ENCODE measurements at places on chromosomes 5 and 9. TPM values are rescaled to one million over a fixed set of nuclear protein-coding genes. Genes with fewer than 3 reads are reported as not detected.

GRCh38 chr5:158541536-158542297 is 558.0 kb downstream of the EBF1 start:
- DNase-seq: peak; percentile 9

Gene ICE1
- total RNA-seq: 27.4 TPM

- peak; percentile 76 for DNase-seq
These were observed 41.1 kb upstream of the NEK6 start for GRCh38 chr9:124216474-124217176.

Gene ISL1
- total RNA-seq: not detected

Gene CARTPT
- total RNA-seq: not detected

Gene ROPN1L
- total RNA-seq: 0.28 TPM

DNA sequence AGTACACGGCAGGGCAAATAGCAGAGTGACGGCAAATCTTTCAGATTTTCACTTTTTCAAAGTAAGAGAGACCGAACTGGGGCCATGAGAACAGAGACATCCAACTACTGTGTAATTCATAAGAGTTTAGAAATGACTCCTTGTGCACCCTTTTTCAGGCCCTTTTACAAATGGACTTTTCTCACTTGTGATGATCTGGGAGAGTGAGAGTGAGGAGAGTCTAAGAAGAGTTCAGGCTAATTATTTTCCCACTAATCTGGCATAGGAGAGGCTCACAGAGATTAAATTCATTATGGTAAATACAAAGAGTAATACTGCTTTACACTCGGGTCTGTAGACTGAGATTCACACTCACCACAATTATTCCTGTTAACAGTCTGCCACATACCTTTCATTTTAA is 880 bp upstream of the CCNG1 start:
- no peak for DNase-seq

- DNase-seq: no peak
These were observed 1.7 kb downstream of the RACK1 start for GRCh38 chr5:181242031-181242451.

Gene IFNB1
- total RNA-seq: 1.4 TPM

DNA sequence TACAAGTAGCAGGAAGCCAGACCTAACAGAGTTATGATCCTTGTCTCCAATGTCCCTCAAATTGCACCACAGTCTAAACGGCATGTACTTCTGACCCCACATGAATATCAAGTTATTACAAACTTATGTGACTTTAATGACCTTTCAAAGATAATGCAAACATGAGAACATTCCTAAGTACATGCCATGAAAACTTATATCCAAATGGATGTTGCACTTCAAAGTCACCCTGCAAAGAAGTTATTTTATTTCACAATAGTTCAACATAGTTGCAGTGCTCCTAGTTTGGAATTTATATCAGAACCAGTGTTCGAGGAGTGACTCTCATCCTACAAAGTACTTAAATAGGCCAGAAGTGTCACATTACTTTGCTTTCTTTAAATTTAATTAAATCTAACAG is 41.2 kb upstream of the ITGA1 start:
- DNase-seq: no peak

Gene LHFPL2
- total RNA-seq: 0.21 TPM

DNA sequence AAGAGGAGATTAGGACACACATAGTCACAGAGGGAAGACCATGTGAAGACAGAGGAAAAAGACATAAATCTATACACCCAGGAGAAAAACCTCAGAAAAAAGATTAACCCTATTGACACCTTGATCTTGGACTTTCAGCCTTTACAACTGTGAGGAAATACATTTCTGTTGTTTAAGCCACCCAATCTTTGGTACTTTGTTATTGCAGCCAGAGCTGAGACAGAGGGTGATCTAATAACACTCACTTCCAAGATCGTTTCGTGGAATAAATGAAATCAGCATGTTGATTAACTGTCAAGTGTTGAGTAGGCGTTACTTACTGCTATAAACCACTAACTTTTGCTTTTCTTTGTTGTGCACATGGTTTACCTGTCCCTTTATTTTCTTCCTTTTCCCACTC is 361.2 kb upstream of the RIOK2 start:
- no peak for DNase-seq

- no peak for DNase-seq
These were observed 438 bp downstream of the NSUN2 start for GRCh38 chr5:6632324-6632887.

GRCh38 chr9:133733796-133734533 is 4.2 kb downstream of the SARDH start:
- DNase-seq: no peak

- no peak for DNase-seq
These were observed 118.5 kb upstream of the ERCC6L2 start for GRCh38 chr9:95756986-95757385.

Gene ANXA2R
- total RNA-seq: 3.2 TPM

DNA sequence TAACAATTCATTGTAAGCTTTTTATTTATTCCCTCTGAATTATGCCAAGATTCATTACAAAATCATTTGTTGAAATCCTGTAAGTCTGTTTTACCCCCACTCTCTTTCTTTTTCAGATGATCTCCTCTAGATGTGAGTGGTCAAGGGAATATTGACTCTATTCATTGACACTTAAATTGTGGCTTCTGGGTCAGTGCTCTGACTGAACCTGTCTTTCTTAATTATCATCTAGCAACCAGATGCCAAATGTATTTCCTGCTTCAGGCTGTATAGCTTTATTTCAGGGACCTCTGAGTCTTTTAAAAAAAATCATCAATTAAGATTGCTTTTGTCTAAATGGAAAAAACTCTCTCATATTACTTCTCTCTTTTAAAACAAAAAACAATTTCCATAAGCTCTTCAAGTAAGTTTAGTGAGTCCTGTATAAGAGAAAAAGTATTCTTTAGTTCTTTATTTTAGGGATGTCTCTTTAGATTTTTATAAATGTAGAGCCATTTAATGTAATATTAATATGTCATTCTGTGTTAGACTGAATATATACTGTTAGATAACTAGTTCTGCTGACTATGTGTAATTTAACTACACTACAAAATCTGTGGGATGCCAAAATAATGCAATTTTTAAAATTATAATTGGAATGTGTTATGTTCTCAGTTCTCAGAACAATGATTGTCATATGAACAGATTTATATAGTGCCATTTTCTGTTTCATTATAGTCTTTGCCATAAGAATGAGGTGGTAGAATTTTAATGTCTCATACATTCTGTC is 645.8 kb upstream of the EDIL3 start:
- no peak for DNase-seq

Gene ZBED3
- 2.2 TPM for total RNA-seq

DNA sequence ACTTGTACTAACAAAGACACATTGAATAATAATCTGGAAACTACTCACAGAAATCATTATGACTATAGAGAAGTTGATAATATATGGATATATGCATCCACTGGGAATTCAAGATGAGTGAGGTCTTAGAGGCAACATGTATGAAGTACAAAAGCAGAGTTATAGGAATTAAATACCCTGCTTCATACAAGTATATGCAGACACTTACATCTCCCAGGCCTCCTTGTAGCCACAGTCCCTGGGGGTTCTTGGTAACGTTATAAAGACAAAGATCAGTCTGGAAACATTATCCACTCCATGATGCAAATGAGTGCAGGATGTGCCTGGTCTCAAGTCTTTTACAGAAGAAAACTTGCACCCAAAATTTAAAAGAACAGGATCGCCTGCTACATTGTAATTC is 92.4 kb upstream of the ANXA1 start:
- DNase-seq: no peak

Gene TXN
- total RNA-seq: 449 TPM

- no peak for DNase-seq
These were observed 48.1 kb upstream of the NR4A3 start for GRCh38 chr9:99773468-99774138.

Gene CDH10
- not detected for total RNA-seq

- DNase-seq: no peak
These were observed 514.2 kb downstream of the BNC2 start for GRCh38 chr9:16356196-16356765.

- peak; percentile 29 for DNase-seq
These were observed 20.8 kb upstream of the CKMT2 start for GRCh38 chr5:81212211-81212751.

- DNase-seq: no peak
These were observed 109.9 kb downstream of the RFX3 start for GRCh38 chr9:3415906-3416305.

DNA sequence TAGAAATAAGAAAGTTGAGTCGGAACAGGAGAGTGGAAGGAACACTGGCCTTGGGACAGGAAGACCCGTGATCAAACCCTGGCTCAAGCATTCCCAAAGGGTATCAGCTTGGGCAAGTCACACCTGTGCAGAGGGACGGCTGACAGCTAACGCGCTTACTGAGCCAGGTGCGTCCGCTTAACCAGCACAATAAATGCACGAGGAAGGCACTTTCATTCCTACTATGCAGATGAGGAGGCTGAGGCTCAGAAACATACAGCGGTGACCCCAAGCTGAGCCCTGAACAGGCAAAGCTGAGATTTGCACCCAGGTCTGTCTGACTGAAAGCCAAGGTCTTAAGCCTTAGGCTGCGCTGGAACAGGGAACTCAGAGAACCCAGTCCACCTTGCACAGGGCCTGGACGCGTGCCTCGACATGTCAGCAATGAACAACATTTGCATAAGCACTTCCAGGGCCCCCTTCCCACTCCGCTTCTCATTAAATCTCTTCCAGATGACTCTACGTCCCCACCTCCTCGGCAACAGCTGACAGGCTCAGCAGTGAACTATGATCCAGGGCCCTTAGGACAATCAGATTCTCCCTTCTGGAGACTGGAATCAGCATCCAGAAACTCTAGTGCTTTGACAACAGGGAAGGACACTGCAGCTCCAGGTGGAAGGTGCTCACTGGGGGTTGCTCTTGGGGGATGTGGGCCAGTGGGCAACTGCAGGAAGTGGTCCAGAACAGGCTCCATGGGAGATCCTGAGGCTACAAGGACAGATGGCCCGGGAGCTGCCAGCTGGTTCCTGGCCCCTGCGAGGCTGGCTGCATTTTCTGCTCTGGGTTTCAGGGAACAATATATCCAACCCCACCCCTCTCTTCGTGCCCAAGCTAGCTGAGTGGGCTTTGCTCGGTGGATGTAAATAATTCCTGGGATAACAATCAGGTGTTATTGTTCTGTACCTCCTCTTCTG is 35.2 kb downstream of the SH3PXD2B start:
- DNase-seq: no peak

Gene GDNF
- not detected for total RNA-seq

Gene NEUROG1
- not detected for total RNA-seq

Gene IRX1
- total RNA-seq: not detected

Gene PHYHD1
- total RNA-seq: 0.44 TPM

- no peak for DNase-seq
These were observed 2.7 kb downstream of the KLF4 start for GRCh38 chr9:107486674-107487520.

Gene C9orf153
- total RNA-seq: 0.25 TPM

GRCh38 chr9:121372239-121373010 is 2.4 kb upstream of the STOM start:
- DNase-seq: no peak

DNA sequence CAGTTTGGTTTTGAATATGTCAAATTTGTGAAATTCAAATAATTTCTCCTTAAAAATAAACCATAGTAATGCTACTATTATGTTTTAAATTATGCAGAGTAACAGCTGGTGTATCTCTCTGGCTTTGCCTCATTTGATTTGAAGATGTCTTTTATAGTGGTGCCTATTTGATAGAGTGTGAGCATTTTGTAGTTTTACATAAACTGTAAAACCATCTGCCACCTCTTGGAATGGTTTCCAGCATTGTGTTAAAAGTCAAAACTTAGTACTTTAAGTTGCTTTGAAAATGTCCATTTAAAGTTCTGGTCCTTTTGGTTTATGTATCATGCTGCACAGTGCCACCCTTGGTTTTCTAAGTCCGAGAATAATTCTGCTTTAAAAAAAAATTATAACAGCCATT is 15.6 kb downstream of the PRDM6 start:
- DNase-seq: no peak

DNA sequence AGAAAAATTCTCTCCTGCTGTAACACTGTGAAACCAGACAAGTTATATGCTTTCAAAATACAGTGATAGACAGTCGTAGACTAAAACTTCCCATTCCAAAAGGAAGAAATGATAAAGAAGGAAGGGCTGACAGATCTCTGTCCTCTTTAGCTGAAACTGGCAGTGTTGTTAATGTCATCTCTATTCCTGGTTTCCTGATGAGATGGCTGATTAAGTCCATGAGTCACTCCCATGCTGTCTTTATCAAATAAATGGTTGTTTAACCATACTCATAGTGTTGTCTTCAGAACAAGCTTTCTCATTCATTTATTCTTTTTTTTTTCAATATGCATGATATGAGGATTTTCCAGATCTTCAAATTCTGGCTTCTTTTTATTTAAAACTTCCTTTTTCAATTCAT is 952.2 kb upstream of the WWC1 start:
- DNase-seq: no peak

DNA sequence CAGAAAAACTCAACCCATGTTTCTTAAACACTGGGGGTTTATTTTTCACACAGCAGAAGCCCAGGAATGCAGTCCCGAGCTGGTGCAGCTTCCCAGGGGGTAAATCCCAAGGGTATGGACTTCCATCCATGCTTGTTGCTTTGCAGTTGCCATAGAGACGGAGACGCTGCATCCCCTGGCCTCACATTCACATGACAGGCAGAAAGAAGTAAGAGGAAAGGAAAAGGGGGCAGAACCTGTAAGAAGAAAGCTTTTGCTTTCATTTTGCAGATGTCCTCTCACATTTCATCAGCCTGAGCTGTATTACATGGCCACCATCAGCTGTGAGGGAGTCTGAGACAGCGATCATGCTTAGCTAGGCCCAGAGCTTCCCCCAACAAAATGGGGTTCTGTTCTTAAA is 321.0 kb downstream of the AGTPBP1 start:
- DNase-seq: no peak

Gene PCAT7
- not detected for total RNA-seq

Gene DBH
- total RNA-seq: not detected

- no peak for DNase-seq
These were observed 1086.5 kb downstream of the NR2F1-AS1 start for GRCh38 chr5:92494508-92494907.

GRCh38 chr5:139708877-139709581 is 60.9 kb downstream of the CXXC5 start:
- DNase-seq: no peak

Gene KIF3A
- 10.6 TPM for total RNA-seq

Gene C9orf40
- 14.0 TPM for total RNA-seq

DNA sequence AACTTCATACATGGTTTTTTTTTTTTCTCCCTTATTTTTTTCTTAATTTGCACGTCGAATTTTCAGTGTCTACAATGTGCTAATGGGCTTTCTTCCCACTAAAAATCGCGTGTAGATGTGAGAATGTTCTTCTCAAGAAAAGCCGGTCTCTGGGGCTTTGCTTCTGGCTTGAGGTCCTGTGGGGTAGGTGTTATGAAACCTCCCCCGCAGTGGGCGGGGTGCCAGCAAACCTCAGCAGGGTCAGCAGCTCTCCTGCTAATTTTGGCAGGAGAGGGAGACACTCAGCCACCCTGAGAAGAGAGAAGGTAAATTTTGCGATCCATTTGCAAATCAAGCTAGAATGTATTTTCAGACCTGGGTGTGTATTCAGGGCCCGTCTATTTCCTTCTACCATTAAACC is 59.9 kb downstream of the NPR3 start:
- DNase-seq: no peak
